ENCODE measurements at places on chromosomes 5 and 9.

DNA sequence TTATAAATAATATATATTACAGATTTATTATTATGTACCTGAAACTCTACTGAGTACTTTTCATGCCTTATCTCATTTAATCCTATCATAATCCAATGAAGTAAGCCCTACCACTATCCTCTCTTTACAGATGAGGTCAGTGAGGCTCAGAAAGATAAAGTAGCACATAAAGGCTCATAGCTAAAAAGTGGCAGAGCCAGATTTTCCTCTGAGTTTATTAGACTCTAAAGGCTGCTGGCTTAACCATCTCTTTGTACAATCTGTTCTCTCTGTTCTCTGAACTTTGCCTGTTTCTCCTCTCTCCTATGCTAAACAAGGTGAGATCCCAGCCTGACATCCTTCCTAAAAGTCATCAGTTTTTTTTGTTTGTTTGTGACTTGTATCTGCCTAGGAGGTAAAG lies 311.2 kb downstream of the KCTD16 start:
- no peak for DNase-seq

DNA sequence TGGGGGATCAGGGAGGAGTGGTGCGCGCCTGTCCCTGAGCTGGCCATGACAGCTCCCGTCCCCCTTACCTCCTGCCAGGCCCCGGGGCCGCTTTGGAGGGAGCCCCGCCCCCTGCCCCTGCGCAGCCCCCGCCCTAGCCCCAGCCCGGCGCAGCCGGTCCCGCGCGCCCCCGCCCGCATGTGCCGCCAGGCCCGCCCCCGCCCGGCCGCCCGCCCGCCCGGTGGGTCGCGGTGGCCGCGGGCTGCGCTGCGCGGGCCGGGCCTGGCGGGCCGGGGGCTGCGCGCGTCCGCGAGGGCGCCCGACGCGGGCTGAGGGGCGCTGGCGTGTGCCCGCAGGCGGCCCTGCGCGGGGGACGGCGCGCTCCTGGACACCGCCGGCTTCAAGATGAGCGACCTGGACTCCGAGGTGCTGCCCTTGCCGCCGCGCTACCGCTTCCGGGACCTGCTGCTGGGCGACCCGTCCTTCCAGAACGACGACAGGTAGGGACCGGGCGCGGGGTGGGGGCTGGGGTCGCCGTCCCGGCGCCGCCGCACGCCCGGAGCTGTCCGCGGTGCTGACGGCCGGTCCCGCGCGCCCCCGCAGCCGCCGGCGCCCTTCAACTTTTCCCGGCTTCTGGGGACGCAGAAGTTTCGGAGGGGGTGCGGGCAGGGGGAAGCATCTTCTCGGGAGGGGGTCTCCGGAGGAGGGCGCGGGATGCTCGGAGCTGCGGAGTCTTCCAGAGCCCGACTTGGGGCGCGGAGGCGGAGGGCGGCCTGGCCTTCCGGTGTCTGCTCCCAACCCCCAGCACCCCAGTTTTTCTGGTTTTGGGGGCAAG lies 12.5 kb downstream of the KCNT1 start:
- no peak for DNase-seq

- DNase-seq: no peak
Measured at GRCh38 chr5:160023908-160024630, 15.1 kb downstream of the TTC1 start.

GRCh38 chr9:133576031-133576874 lies 32.9 kb downstream of the FAM163B start:
- DNase-seq: no peak

DNA sequence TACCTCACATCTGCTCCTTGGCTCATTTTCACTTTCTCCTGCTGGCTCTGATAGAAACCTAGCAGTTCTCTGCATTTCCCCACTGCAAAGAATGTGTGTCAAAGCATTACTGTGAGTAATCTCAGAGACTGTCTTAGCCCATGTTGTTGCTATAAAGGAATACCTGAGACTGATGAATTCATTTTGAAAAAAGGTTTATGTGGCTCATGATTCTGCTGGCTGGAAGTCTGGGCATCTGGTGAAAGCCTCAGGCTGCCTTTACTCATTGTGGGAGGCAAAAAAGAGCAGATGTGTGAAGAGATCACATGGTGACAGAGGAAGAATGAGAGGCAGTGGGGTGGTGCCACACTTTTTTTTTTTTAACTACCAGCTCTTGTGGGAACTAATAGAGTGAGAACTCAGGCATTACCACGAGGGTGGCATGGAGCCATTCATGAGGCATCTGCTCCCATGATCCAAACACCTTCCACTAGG lies 191.6 kb upstream of the CTNND2 start:
- no peak for DNase-seq

GRCh38 chr5:8081179-8081578 lies 212.2 kb downstream of the MTRR start:
- DNase-seq: no peak

- no peak for DNase-seq
Measured at GRCh38 chr5:14297697-14298096, 154.6 kb downstream of the TRIO start.

GRCh38 chr5:175688352-175689146 lies 30.7 kb downstream of the HRH2 start:
- no peak for DNase-seq

DNA sequence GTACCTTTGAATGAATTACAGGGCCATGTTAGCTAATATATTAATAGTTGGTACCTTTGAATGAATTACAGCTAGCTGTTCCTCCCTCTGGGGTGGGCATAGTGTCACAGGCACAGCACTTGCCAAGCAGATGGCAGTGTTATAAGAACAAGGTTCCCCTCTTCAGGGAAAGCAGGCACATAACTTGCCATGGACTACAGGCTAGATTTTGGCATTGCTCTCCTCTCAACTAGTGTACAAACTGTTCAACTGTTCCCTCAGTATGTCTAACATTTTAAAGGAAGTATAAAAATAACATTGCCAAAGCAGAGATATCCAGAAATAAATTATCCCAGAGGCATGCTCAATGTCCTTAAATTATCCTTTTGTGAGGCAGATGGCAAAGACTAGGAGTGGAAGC lies 33.7 kb downstream of the ABITRAM start:
- DNase-seq: no peak

GRCh38 chr5:81846301-81846700 lies 95.4 kb upstream of the SSBP2 start:
- DNase-seq: no peak

GRCh38 chr5:147626464-147626863 lies 116.6 kb upstream of the DPYSL3 start:
- DNase-seq: no peak

DNA sequence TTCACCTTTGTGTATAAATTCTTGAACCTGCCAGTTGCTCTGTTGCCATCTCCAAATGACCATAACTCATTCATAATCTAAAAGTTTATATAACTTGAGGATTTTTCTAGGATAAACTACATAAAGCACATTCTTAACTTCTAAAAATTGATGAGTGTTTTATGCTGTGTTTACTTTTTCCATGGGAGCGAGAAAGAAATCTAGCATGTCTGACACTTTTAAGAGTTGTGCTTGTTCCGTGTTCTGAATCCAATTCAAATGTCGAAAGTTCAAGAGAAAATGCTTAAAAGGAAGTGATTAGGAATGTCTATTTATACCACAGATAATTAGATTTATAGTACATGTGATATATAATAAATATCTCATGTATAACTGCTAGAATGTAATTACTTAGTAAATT lies 154.4 kb downstream of the DEPDC1B start:
- DNase-seq: no peak

- DNase-seq: no peak
Measured at GRCh38 chr5:134437847-134438581, 26.3 kb upstream of the CDKN2AIPNL start.

- DNase-seq: no peak
Measured at GRCh38 chr5:98750693-98751092, 22.8 kb upstream of the RGMB start.

DNA sequence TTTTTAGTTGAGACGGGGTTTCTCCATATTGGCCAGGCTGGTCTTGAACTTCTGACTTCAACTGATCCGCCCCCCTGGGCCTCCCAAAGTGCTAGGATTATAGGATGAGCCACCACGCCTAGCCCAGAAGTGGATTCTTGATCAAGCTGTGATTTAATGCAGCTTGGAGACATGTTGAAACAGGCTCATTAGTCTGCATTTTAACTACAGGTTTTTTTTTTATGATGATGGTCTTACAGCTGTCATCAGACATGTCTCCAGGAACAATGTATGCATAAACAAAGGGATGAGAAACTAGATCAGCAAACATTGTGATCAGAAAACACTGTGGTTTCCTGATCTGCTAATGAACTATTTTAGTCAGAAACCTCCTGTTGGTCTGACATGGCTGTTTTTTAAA lies 30.0 kb upstream of the PLPP1 start:
- no peak for DNase-seq

GRCh38 chr9:105443121-105443520 lies 4.7 kb upstream of the FSD1L start:
- no peak for DNase-seq

DNA sequence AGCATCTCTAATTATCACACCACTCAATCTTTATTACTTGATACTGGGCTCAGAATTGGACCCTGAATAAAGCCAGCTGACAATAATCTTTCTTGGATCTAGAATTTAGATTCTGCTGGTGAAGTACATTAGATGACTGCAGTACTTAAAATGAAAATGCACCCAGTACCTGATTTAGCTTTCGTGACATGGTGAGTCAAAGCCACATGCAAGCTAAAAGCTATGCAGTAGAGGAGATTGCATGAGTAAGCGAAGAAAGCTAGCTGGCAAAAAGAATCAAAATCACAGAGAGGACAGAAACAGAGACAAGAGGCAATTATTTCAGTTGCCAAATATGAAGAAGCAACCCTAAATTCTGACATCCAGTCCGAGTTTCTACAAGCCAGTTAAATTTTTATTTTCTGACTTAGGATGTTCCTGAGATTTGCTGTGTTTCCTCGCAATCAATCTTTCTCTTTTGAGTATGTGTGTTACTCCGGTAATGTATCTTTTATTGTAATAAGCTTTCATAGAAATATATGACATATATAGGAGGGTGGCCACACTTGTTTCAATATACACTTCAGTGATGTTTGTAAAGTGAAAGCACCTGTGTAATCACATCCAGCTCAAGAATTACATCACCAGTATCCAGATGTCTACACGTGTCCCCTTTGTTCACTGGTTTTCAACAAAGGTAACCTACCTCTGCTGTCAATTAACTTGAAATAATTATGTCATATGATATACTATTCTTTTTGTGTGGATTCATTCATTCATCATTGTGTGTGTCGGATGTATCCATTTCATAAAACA lies 101.7 kb downstream of the CDH18 start:
- DNase-seq: no peak

DNA sequence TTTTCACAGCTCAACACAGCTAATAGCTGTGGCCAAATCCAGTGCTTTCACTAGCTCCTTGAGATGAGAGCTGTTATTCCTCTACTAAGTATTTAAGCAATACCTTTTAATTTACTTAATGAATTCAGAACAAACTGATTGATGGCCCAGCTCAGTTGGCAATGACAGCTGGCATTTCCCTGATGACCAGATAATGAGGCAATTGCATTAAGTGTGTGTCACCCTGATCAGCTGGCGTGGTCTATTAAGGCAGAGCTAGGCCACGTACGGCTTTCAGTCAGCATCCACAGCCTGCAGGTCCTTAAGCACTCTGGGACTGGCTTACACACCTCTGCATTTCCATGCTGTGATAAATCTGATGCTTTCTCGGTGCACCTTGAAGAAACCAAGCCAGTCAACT lies 34.4 kb downstream of the TTLL11 start:
- no peak for DNase-seq

DNA sequence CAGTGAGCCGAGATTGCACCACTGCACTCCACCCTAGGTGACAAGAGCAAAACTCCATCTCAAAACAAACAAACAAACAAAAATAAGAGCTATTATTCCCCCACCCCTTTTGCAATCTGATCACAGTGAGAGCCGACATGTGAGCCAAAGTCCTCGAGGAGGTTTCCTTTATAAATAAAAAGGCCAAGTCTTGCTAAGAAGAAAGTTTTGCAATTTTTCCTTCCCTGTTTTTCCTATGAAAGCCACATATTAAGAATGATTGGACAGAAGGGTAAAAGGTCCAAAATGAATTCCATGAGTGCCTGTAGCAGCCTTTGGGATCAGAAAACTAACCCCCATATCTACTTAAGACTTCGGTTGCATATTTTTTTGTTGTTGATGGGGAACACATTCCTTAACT lies 179.7 kb downstream of the TSSK1B start:
- no peak for DNase-seq

GRCh38 chr9:120441426-120442307 lies 138.3 kb downstream of the CDK5RAP2 start:
- DNase-seq: no peak

DNA sequence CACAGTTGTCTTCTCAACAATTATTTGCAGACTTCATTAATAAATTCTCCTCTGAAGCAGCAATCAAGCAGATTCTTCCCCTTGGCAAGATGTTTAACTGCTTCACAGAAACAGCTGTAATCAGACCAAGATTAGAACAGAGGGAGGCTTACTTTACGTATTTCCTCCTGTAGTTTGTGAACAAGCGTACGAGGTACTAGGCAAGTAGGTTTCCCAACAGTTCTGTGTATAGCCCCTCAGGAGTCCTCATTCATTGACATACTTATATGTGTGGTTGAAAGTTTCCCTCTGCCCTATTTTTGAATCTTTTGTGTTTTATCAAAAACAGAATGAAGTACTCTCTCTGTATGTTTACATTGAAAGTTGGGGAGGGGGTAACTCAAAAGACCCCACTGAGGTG lies 128.0 kb downstream of the SPATA31D1 start:
- no peak for DNase-seq

DNA sequence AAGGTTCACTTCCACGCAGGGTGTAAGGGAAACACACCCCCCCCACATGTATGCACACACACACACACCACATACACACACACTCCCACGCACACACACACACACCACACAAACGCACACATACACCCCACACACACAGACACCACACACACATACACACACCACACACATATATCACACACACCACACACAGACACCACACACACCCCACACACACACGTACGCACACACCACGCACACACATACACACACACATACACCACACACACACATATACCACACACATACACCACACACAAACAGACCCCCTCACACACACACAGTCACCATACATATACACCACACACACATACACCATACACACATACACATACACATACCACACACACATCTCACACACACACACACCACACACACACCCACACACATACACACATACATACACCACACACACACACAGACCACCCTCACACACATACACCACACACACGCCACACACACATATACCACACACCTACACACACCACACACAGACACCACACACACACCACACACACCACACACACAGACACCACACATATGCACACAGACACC lies 44.3 kb upstream of the NEURL1B start:
- no peak for DNase-seq

Data from CD4-positive, alpha-beta T cell treated with Interleukin-2 at 100 ng/mL for 4 hours (primary cell).